ENCODE measurements at places on chromosomes 3 and 15.

DNA sequence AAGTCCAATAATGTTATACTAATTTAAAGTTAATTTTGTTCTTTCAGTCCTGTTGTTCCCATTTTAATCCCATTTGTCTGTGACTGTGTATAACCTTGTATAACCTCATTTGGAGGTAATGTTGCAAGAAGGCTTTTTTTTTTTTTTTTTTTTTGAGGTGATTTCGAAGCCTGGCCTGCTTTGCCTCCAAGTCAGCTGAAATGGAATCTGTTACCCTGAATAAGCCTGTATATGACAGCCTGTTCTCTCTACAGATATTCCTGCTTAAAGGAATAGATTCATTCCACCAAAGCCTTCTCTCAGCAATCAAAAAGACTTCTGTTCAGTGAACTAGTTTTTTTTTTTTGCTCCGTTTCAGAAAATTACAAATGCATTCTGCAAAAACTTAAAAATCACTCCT is 271.8 kb upstream of the UBE2E1 start:
- DNase-seq = no peak

DNA sequence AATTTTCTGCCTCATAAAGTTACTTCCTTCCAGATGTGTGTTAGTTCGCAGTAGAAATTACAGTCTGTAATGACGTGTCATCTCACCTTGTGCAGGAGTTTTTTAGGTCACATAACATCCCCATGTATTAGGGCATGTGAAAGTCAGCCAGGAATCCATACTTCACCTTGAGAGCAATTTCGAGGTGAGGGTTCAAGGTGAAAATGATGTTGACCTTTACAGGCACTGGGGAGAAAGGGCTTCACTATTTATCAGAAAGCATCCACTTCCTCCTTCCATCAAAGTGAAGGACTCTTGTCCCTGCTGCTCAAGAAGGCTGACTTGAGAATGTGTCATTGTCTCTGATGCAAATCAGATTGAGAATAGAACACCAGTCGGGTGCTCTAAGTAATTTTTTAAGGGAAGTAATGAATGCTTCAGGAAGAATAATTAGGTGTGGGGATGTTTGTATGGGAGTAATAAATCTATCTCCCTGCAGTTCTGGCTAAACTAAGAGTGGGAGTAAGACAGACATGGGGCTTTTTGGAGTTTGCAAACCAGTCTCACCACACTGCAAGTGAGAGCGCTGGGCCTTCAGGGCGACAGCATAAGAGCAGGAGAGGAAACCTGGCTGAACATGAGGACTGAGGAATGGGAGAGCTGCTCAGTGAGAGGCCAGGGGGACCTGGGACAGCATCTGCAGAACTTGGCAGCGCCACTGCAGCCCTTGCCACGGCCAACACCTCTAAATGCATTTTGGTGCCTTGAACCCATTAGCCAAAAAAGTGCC is 85.9 kb upstream of the IL12A start:
- DNase-seq = no peak

DNA sequence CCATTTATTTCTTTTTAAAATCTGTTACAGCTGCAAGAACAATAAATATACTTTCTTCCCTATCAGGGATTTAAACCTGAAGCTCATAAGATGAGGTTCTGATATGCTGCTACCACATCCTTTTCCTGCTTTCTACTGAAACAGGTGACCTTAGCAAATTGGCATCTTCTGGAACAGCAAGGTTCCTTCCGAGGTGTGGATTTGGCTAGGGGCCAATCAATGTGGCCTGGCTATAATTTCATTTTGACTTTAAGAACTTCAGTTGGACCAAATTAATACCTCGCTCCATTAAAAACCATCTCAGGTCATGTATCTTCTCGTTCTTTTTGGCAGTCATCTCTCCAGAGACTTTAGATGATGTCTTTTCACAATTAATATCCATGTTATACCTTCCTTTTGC is 53.4 kb upstream of the C3orf80 start:
- DNase-seq = no peak

DNA sequence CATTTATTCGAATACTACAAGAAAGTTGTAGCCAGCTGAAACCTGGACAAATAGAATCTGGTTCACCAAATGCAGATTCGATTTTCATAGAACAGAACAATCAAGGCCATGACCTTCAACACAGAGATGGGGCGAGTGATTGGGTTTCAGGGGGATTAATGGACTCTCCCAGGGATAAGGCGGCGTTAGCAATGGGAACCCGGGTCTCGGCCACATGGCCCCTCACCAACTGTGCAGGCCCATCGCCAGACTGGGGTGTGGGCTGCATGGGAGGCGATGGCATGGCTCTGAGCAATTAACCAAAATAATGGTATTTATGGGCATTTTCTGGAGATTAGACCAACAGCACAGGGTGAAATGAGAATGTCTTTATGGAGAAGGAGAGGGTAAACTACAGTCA is 34.2 kb downstream of the VGLL4 start:
- no peak for DNase-seq

- no peak for DNase-seq
These were observed 790.1 kb upstream of the CFAP20DC start for GRCh38 chr3:59839810-59840515.

DNA sequence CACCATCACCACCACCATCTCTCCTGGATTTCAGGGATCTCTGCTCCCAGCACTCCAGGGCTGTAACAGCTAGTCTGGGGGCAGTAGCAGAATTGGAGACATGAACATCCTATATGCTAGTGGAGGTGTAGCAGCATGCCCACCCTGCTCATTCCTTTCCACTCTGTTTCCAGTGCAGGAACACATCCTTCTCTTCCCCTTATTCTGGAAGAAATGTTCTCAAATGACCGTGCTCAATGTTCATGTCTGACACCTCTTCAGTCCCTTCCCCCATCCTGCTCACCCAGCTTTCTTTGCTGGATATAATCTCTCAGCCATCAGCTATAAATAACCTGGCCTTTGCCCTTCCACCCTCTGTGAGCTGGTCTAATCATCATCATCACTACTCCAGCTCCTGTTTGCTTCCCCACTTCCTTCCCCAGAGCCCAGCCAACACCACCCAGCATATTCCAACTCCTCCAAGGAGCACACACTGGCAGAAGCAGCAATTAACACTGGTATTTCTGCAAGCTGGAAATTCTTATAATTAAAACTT is 31.1 kb downstream of the DCLK3 start:
- DNase-seq = no peak

DNA sequence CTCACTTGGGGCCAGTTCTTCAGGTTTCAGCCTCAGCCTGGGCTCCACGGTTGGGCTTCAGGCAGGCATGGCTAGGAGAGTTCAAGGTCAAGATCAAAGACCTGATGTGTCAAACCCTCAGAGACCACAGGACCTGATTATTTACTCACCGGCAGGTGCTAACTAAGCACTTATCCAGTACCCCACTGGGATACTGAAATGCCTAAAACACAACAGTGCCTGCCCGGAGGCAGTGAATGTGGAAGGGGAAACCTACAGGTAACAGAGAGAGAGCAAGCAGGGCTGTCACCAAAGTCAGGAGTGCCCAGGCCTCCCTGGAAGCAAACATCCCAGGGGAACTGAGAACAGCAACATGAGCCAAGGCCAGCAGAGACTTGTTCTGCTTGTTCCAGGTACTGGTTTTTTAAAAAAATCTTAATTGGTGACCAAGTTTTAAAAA is 6.7 kb downstream of the IDH2 start:
- no peak for DNase-seq

DNA sequence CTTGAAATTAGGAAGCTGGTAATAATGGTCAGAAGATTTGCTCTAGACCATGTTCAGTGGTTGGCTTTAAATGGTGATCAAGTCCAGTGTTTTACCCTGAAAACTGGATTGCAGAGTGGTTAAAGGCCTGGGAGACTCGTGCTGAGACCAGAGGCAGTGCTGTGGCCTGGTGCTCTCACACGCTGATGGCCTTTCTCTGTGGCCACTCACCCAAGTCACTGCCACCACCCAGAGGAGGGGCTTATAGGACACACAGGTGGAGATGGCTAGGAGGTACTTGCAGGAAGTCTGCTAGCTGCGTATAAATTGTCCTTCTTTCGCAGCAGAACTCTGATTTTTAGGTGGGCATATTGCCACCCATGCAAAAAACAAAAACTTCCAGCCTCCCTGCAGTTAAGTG is 6.2 kb upstream of the EHD4 start:
- no peak for DNase-seq

- no peak for DNase-seq
These were observed 723.4 kb downstream of the ZPLD1 start for GRCh38 chr3:103158183-103158582.

DNA sequence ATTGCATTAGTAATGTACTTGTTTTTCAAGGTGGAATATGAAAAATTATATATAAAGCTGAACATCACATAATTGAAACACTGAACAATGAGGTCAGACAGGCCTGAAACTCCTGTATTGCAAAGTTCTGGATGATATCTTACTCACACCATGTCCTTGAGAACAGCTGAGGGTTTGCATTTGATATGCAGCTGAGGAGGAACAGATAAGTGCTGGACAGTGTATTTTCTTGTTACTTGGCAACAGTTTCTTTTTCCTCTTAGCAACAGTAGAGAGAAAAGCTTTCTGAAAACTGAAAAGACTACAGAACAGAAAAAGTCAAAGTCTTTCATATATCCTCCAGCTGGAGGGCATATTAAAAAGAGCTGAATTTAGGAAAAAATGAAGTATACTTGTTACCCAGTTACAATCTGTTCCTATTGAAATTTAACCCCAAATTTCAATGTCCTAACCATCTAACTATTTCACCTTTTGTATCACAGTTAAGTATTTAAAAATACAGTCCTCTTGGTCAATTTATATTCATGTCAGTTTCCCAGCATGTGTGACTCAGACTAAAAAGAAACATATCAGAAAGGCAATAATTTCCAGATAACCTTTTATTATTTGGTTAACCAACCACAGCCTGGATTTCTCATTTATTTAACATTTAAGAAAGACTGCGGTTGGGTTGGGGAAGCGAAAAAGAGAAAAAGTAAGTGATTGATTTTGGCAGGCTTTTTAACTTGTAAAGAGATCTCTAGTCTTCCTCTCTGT is 733.0 kb upstream of the DPPA4 start:
- no peak for DNase-seq

- no peak for DNase-seq
These were observed 60.9 kb upstream of the DCBLD2 start for GRCh38 chr3:98962189-98962930.

DNA sequence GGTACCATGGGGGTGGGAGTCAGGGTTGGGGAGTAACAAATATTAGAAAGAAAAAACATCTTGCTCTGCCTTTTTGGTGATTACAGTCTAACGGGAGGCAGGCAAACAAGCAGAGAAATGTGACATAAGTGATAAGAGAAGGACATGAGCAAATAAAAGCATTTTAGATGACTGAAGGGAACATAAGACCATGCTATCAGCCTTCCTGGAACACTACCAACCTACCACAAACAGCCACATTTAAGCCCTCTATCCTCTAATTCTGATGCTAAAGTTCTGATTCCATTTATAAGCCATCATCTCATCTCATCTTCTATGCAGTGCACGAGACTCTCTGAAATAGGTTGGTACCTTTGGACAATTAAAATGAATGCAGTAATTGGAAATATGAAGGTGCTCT is 243.4 kb upstream of the P2RY1 start:
- DNase-seq = no peak

- DNase-seq = no peak
These were observed 124.3 kb upstream of the SPRED1 start for GRCh38 chr15:38128341-38128781.

DNA sequence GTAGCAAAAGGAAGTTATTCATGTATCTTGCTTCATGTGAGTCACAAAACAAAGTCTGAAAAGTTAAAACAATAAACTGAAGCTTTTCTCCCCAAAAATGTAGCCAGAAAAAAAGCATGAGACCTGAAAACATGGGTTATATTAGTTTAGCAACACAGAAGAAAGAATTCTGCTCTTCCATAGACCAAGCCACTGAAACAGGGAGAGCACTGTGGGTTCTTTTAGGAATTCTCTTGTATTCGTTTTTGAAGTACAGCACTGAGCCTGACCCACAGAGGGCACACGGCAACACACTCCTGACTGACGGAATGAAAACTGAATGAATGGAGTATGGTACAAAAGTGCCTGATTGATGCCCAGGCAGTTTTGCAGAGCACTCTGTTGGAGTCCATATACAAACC is 66.6 kb downstream of the TM4SF4 start:
- DNase-seq = no peak

DNA sequence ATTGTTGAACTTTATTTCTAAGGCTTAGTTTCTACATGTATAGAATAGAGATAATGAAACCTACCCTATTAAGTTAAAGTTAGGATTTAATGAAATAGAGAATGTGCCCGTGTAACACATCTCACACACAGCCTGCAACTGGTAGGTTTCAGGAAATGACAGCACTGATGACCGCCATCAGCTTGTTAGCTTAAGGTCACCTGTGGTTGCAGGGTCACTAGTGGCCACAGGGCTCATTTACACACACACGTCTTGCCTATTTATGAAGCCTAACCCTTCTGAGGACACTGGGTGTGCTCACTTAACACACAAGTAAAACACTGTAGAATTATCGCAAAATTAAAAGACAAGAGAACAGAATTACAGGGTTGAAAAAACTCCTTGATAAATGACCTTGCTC is 20.1 kb downstream of the CHRM5 start:
- no peak for DNase-seq

DNA sequence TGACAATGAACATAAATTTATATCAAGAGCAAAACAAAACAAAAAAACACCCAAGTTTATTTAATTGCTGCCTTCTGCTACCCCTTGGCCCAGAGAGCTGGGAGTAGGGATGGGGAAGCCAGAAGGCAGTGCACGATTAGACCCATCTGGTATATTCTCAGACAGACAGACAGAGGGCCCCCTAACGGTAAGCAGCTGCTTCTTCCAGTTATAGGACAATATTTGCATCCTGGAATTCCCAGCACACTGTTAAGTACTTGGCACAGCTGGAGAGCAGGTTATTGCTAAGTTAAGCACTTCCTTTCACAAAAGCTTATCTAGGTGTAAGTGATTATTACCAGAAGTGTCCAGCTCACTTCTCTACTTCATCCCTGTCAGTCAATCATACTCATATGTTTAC is 39.3 kb downstream of the C2CD4B start:
- DNase-seq = no peak

DNA sequence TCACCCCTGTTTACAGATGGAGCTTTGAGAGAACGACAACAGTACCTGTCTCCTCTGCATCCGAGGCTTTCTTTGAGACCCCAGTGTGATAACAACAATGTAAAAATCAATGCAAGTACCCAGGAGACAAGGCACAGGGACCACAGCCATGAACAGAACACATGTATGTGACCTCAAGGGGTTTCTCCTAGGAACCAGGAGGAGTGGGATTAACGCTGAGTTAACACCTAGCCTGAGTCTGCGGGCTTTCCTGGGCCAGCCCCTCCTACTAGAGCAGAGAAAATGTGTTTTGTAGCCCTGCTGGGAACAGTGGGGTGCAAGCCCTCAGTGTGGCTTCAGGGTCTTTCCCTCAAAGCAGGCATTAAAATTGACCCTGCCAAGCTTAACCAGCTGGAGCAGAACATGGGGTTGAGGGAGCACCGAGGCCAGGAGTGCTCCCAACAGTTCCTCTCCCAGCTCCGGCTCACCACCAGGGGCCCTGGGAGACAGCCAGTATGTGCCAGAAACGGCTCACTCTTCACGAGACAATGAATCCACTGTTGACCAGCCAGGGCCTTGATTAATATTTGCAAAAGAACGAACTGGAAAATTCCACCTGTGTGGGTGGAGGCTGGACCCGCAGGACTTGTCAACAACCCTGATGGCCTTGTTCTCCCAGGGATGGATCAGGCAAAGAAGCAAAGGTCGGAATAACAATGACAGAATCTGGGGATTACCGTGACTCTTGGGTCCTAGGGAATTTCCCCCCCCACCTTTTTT is 3.6 kb downstream of the CHDH start:
- DNase-seq = no peak

- DNase-seq = peak; percentile 75
These were observed 6.7 kb upstream of the ACSBG1 start for GRCh38 chr15:78241017-78241416.
